Activated CD4-positive, alpha-beta T cell treated with anti-CD3 and anti-CD28 coated beads, Interleukin-2, amount 50 U/mL, for 48 hours (primary cell): ENCODE measurements at places on chromosomes 16 and 17.

- DNase-seq = no peak
These were observed 652.5 kb downstream of the HS3ST4 start for GRCh38 chr16:26344240-26344776.

- peak; percentile 31 for DNase-seq
These were observed 54.1 kb downstream of the VMP1 start for GRCh38 chr17:59761385-59762048.

- DNase-seq = peak; percentile 24
These were observed 1.8 kb upstream of the CBX1 start for GRCh38 chr17:48102798-48103715.

GRCh38 chr16:54211203-54211602 is 75.4 kb downstream of the IRX3 start:
- no peak for DNase-seq

DNA sequence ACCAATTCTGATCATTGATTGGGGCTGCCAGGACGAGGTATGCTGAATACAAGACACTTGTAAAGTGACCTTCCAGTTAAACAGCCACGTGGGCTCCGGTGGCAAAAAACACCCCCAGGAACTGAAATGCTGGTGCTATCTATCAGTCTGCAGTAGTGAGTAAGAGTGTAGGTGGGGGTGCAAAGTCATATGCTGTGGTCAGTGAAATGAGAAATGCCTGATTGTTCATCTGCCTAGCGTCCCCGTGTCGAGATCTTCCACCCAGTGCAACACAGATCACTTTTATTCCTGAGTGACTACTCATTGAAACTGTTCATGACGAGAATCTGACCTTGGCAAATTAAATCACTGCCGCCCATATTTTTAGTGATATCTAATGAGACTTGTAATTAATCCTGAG is 806.5 kb upstream of the GOT2 start:
- DNase-seq = no peak

- DNase-seq = no peak
These were observed 12.1 kb downstream of the SPATA33 start for GRCh38 chr16:89669755-89670154.

GRCh38 chr16:75745242-75745641 is 19.0 kb upstream of the CPHXL start:
- DNase-seq = no peak

DNA sequence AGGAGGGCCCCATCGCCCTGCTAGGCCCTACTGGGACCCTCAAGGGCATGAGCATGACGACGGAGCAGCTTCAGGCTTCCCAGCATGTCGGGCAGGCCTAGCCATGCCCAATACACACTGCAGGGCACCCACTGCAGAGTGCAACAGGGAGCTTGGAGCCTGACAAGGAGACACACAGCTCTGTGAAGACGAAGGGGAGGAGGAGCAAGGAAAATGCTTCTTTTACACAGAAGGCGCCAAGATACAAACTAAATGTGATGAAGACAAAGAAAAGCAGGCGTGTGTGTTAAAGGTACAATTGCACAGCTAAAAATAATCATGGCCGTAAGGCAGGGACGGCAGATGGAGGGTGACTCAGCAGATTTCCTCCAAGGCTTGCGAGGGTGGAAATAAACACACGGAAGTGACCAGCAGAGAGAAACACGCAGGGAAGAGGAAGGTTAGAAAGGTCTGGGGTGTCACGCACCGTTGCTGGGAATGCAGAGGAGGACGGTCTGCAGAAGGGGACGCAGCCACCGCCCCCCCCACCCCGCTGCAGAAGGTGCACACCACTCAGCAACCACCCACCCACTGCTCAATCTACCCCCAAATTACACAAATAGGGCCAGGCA is 108.5 kb downstream of the ZNF778 start:
- no peak for DNase-seq

GRCh38 chr17:63665527-63666214 is 34.3 kb downstream of the LIMD2 start:
- DNase-seq = no peak

DNA sequence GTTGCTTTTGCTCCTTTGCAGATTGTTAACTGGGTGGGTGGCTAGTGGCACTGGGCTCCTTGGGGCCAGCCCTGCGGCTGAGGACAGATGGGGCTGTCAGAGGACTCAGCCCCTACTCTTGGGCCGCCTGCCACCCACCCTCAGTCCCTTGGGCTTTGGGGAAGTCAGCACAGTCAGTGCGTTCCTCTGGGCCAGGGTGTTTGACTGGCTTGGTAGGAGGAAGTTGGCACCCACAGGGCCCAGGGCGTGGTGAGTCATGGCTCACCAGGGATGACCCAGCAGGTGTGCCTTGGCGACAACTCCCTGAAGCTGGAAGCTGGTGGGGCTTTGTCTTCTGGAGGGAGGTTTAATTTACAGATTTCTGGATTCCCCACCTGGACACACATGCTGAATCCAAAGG is 32.4 kb downstream of the HAPSTR1 start:
- no peak for DNase-seq

DNA sequence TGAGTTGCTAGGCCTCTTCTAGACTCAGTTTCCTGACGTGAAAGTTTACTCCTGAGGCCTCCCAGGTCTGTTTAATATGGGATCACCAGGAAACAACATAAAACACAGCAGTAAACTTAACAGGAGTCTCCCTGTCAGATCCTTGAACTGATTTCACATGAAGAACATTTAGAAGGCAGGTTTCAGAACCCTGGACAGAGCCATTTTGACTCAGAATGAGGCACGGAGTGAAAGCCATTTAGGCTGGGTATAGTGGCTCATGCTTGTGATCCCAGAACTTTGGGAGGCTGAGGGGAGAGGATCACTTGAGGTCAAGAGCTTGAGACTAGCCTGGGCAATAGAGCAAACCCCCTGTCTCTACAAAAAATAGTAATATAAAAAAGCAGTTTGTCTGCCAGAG is 289.1 kb downstream of the CA10 start:
- peak; percentile 5 for DNase-seq

GRCh38 chr17:41010441-41010840 is 1.5 kb upstream of the KRTAP3-1 start:
- no peak for DNase-seq

GRCh38 chr17:72184805-72185204 is 64.0 kb downstream of the SOX9 start:
- DNase-seq = no peak

DNA sequence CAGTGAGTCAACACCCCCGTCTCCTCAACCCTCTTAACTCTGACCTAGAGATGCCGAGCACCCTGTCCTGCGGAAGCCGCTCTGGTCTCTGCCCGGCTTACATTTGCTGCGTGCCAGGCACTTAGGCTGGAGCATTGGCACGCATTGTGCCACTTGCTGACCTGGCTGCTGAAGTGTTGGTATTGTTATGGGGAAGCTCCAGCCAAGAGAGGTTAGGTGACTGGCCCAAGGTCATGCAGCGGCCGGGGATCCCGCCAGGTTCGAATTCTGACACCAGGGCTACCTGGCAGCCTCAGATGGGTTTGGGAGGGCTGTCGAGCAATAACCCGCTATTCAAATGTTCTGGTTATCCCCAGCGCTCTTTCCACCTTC is 5.0 kb upstream of the HSD17B1 start:
- no peak for DNase-seq

- no peak for DNase-seq
These were observed 16.7 kb upstream of the SLC12A3 start for GRCh38 chr16:56848029-56848936.

DNA sequence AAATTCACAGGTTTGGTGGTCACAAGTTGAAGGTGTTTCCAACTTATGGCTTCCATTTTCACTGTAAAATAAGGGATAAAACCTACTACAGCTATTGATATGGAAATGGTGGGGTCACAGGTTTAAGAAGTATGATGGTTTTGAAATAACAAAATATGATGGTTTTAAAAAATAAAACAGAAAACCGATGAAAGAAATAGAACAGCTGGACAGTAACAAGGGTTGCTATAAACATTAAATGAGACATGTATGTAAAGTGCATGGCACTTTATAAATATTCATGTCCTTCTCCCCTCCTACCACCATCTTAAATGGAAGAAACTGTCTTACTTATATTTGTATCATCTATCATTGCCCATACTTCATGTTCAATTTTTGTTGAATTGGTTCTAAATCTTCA is 31.3 kb downstream of the ASPA start:
- DNase-seq = no peak

DNA sequence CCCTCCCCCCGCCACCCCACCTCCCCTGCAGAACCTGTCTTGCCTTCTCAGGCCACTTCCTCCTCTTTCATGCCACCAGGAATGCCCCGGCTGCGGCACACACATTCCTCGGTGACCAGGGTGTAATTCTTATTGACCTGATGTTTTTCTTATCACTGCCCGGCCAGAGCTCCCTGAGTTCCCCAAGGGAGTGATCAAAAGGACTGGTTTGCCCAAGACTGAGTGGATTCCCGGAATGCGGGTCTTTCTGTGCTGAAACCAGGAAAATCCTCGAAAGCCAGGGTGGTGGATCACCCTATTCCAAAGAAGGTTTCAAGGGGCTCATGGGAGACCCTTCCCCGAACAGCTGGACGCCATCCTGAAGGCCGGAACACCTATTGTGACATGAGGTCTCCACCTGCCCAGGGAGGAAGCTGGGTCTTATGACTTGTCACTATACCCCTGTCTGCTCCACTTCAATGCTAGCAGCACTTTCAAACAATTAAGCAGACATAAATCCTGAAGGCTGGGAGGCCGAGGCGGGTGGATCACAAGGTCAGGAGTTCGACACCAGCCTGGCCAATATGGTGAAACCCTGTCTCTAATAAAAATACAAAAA is 53.0 kb upstream of the RPL38 start:
- no peak for DNase-seq

DNA sequence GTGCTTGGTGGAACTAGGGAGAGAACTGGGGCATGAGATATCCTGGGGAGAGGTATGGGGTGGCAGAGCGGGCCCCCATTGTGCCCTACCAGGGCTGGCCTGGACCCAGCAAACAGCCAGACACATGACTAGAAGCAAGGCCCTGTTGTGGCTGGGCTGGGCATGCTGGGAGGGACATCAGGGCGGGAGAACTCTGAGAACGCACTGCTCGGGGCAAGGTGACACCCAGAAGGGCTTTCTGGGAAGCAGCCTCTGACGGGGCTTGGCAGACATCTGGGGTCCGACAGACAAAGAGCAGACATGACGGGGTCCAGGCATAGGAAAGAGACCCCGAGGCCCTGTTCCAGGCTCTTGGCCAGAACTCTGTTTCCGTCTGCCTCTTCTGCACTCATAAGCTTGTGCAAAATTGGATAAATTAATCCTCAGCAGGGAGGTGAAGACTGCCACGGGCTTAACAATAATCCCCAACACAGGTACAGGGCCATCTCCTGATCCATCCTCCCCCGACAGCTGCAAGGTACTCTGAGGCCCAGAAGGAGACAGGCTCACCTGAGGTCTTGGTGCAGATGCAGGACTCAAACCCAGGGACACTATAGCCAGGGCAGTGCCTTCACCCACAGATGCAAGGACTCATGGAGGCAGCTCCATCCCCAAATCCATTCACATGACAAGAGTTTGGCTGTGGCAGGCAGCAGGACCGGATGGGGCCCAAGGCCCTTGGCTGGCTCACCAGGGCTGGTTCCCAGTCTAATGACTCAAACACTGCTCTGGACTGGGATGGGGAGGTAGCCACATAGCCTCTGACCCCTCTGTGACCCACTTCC is 5.4 kb downstream of the SREBF1 start:
- DNase-seq = no peak

GRCh38 chr16:69707920-69708683 is 18.3 kb downstream of the NQO1 start:
- no peak for DNase-seq

GRCh38 chr16:58127033-58127556 is 2.1 kb downstream of the CFAP20 start:
- DNase-seq = no peak

DNA sequence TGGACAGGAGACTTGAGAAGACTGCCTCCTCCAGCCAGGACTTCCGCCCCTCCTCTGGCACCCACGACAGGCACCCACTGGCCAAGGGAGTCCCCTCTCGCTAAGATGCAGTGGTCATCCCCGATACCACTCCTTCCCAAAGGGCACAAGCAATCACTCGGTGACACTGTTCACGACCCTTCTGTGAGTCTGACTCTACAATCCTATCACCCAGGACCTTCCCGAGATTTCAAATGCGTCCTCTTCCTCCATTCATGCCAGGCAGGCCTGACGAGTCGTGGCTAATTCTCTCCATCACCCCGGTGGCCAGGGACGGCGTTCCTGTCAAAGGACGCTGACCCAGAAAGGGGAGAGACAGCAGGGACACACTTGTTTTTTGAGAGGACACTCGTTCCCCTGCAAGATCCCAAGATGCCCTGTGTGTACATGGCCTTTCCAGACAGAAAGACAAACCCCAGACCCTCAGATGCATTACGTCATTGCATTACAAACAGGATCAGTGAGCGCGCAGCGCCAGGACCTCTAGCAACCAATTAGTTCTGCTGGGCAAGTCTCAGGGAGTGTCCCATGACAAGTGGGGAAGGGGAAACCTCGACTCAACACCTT is 12.2 kb downstream of the FBXO31 start:
- DNase-seq = no peak
